ENCODE measurements at places on chromosomes 6 and 20. TPM values are rescaled to one million over a fixed set of nuclear protein-coding genes. Genes with fewer than 3 reads are reported as not detected.

- no peak for DNase-seq
Observed at GRCh38 chr6:99467509-99468106, 42.5 kb upstream of the PNISR start.

- DNase-seq, result no peak
Observed at GRCh38 chr20:63182425-63182824, 33.5 kb downstream of the YTHDF1 start.

Gene TSPO2
- 0.87 TPM for polyA plus RNA-seq

DNA sequence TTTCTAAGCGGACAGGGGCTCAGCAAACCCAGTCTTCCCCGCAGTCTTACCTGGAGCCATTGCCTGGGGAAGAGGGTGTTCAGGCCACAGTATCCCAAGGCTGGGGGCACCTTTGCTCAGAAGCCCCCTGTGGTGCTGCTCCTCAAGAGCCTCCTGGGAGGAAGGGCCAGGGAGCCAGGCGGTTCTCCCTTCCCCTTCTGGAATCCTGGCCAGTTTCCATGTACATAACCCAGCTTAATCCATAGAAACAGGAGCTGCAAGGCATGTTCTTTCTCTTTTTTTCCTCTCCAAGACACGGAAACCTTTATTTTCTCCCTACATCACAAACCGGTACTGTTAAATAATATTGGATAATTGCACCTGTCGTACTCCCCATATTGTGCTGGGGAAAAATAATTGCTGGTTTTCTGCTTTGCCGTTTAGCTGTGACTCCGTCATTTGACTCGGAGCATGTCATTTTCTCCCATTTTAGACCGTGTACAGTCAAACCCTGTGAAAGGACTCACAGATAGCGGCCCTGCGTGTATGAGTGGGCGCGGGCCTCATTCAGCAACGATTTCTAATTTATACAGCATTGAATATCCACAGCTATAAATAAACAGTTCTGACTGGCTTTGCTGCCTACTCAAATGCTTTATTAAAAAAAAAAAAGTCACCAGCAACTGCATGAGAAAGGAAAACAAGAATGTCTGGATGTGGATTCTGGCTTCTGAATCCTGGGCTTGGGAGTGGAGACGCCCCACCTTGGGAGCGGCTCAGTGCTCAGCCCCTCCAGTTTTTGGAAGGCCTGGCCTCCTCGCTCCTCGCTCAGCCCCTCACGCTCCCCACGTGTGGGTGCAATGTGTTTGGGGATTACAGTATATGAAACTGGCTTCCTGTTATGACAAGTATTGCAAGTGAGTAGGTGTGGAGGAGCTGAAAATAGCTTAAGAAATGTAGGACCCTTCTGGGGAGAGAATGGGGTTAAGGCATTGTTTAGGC is 67.3 kb downstream of the ADTRP start:
- no peak for DNase-seq

- no peak for DNase-seq
Observed at GRCh38 chr20:60046011-60046413, 87.8 kb downstream of the CDH26 start.

Gene TCEA2
- polyA plus RNA-seq, result 93.0 TPM

GRCh38 chr20:3557237-3557785 is 86.5 kb downstream of the ATRN start:
- DNase-seq, result no peak

Gene SLC17A9
- 2.9 TPM for polyA plus RNA-seq

Gene SLC22A1
- 0.24 TPM for polyA plus RNA-seq

Measured in left lung (tissue), 14 donors.